ENCODE measurements at places on chromosomes 11 and 22.
A peak's percentile ranks its signal among the peaks of the same experiment; 100 is the strongest.

DNA sequence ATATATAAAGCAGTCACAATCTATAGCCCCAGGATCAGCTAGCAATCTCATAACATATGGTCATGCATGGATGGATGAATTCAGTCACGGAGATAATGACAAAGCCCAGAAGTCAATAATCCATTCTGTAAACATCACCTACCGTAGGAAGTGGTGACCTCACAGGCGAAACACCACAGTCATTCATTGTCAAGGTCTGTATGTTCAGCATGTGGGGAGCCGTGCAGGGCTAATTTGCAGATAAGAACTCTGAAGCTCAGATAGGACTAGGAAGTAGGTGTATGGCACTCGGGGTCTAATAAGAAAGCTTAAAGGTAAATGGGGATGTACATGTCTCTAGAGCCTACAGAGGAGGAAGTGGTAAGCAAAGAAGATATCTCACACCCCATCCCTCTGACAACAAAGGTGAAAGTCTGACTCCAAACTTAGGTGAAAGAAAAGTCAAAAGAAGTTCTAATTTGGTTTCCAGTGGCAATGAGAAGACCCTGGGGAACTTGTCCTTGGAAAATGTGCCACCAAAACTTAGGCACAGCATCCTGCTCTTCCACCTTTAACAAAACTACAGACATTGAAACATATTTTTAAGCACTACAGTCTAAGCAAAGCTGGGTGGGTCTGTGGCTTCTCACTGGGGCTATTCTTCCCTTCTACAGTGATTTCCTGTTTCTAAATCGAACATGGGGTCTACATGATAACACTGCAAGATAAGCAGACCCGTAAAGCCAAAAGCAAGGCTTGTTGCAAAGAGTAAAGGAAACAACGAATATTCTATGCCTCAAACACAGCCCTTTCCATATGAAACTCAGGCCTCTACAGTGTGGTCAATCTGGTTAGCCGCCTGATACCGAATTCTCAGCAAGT is 5.2 kb downstream of the CRTAM start:
- DNase-seq, result no peak

GRCh38 chr11:74687237-74688023 is 43.8 kb downstream of the CHRDL2 start:
- peak; percentile 31 for DNase-seq

- DNase-seq, result no peak
These were observed 80.8 kb upstream of the NNMT start for GRCh38 chr11:114215428-114215827.

DNA sequence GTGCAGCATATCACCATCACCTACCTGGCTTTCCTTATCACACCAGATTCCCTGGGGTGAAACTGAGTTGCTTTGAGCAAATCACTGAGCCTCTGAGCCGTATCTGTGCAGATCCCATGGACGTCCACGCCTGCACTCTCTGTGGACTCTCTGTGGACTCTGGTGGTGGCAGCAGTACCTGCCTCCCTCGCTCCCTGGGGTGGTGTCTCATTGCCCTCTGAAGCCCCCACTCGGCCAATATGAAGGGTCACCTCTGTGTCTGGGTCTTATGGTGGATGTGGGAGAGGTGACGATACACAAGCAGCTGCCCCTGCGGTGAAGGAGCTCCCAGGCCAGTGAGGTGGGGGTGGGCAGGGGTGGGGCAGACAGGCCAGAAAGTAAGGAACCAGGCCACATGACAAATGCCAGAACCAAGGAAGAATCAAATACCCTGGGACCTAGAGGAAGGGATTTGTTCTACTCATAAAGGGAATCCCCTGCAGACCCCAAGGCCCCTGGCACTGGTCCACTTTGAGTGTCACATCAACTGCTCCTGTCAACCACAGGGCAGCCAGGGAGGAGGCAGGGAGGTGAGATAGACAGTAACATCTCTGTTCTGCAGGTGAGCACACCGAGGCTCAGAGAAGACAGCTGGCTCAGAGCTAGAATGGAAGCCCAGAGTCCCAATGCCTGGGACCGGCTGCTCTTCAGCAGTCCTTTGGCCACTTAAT is 9.2 kb upstream of the CHST1 start:
- no peak for DNase-seq

- peak; percentile 62 for DNase-seq
These were observed 57.8 kb downstream of the ARHGAP20 start for GRCh38 chr11:110654456-110654855.

- DNase-seq, result no peak
These were observed 102.7 kb upstream of the OR9Q1 start for GRCh38 chr11:57920971-57921370.

- DNase-seq, result no peak
These were observed 614 bp upstream of the ASCL2 start for GRCh38 chr11:2271077-2271326.

GRCh38 chr11:36304351-36304750 is 8.3 kb downstream of the PRR5L start:
- no peak for DNase-seq

DNA sequence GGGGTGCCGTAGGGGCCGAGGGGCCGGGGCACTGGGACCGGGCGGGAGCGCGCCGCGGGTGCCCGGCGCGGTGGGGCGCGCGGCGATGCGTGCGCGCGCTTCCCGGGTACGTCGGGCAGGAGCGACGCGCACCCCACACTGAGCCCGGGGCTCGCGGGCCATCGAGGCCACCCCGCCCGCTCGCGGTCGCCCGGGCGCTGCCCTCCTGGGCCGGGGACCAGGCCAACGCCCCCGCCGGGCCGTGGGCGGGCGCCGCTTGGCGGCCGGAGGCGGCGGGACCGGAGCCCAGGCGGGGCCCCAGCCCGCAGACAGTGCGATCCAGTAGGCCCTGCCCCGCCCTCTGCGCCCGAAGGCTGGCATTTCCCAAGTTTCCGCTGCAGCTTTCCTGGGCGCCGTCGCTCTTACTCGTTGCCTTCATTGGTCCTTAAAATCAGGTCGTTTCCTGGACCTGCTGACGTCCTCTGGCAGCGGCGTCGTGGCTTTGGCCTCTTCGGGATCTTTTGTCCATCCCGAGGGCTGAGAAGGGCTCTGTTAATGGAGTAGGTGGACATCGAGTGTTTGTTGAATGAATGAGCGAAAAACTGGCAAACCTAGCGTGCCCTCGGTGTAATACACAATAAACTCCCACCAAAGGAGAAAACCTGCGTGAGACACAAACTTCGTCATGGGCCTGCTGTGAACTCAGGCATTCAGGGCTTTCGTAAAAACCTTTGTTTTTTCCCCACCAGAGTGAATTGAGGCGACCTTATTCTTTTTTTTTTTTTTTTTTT is 638 bp downstream of the PARVA start:
- peak; percentile 70 for DNase-seq

DNA sequence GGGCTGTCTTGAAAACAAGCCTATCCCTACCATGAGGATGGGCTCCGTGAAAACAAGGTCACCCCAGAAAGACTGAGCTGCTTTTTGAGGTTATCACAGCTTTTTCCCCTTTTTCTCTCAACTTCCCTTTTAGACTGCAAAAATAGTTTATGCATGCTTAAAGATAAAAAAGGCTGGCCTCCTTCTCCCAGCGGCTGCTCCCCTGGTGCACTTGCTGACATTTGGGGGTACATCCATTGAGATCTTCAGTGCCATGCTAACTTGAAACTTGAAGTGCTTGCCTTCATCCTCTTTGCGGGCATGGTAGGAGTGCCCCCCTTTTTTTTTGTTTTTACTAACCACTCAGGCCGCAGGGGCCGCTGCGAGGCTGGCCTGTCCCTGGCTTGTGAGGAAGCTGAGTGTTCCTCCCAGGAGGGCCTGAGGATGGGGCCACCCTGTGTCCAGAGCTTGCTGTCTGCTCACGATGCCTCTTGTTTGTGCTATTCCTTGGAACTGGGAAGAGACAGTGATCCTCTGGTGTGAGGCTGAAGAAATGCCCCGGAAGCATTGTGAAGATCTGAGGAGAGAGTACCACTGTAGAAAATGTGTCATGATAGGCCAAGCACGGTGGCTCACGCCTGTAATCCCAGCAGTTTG is 2.2 kb downstream of the TANGO2 start:
- DNase-seq, result no peak

DNA sequence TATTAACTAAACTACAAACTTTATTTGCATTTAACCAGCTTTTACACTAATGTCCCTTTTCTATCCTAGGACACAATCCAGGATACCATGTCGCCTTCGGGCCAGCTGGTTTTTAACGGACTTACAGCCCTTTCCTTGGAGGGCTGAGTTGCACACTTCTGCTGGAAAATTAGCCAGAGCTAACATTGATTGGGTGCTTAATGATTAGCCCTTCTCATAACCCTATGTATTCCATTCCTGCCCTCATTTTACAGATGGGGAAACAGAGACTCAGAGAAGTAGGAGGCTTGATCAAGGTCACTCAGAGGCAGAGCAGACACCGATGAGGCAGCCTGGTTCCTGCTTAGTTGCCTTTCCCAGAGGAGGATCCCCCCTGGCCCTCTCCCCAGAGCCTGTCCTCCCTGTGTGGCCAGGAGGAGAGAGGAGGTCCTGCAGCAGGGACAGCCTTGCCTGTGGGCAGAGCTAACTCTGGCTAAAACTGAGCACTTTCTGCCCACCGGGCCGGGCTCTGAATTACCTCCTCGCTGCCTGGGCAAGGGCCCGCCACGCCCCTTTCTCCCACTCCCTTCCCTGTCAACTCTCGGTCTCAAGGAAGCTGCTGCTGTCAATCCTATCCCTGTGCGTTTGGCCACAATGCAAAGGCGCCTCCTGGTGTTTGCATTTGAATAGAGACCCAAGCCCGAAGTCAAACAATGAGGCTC is 59.6 kb upstream of the PAX6 start:
- DNase-seq, result peak; percentile 45

DNA sequence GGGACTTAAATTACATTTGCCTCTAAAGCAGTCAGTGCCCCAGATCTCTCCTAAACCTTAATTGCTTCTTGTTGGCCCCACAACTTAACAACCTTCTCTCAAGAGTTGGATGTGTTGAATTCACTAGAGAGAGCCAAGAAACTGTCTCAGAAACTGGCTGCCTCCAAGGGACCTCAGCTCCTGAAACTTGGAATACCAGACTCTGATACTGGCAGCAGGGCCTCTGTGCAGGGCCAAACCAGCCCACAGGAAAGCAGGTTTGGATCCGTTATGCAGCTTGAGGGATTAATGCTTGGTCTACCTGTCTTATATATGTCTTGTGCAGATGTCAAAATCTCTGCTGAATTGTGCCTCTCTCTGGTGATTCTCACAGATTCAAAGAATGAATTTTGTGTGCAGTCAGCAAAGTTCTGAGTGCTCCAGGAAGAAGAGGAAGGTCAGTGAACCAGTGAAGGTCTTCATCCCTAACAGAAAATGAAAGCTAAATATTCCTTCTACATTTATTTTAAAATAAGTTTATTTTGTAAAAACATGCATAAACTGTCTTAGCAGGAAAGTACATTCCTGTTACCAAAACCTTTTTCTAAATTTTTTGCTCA is 70.8 kb downstream of the LIF start:
- DNase-seq, result no peak

DNA sequence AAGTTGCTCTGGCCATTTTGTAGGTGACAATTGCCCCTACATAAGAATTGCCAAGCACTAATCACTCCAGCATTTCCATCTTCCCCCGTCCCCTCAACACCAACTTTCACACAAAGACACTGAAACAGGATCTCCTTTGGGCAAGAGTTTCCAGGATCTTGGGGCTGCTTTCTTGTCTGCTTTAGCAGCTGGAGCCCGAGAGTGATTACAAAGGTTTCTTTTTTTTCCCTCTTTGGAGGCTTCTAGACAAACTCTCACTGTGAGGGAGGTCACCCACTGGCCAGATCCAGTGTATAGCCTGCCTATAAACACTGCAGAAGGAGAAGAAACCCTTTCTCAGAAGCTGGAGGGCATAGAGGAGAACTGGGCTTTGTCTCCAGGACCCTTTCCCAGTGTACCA is 92.5 kb downstream of the APIP start:
- no peak for DNase-seq

DNA sequence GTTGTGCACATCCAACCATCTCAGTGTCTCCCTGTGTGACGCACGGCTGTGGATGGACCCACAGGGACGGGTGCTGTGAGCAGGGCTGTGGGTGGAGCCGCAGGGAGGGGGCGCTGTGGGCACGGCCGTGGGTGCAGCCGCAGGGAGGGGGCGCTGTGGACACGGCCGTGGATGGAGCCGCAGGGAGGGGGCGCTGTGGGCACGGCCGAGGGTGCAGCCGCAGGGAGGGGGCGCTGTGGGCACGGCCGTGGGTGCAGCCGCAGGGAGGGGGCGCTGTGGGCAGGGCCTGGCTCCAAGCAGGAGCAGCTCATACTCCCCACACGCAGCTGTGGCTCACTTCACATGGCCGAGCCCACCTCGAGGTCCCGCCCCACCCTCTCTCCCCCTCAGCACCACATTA is 6.0 kb upstream of the MAPK11 start:
- peak; percentile 37 for DNase-seq

DNA sequence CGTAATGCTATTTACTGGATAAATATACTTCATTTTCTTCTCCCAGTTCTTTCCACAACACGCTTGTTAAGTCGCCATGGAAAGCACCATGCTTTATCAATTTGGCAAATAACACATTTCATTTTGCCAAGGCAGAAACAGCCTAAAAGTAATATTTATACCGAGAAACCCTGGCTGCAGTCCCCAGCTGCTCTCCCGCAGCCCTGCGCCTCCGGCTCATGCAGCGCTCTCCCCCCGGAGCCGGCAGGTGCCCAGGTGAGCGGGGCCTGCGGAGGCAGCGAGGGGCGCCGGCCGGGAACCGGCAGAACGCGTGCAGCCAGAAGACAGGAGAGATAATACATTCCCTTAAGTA is 681 bp upstream of the ARHGEF12 start:
- DNase-seq, result no peak

DNA sequence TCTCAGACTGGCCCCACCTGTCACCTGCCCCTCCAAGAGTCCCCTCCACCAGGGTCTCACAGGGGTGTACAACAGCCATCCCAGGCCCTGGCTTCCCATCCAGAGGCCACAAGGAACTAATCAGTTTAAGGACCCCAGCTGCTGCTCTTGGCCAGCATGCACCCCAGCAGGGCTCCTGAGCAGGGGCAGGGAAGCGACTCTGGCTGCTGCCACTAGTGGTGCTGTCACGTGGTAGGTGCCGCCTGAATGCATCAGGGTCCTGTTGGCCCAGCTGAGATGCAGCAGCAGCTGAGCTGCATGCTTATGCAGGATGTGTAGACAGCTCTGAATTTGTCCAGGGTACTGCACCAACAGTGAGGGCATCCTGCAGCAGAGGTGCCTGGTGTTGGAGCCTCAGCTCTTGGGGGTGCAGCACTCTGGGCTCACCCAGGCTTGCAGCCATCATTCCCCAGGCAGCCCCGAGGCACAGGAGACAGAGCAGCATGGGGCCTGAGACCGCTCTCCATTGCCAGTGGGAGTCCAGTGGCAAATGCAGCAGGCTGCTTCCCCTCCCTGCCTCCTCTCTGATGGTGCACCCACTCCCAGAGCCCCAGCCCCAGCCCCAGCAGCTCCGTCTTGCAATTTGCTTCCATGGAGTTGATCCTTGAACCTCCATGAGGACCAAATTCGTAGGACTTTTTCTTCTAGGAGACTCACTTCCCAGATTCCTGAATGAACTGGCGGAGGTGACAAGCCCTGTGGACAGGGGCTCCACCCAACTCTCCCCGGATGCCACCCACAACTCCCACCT is 98.7 kb downstream of the MPPED1 start:
- no peak for DNase-seq

GRCh38 chr11:35662649-35663407 is at the start of gene TRIM44:
Gene TRIM44, plus strand, starts transcription at chr11:35662775. Its CDS starts 337 bp downstream, at chr11:35663112.
- DNase-seq, result peak; percentile 88

- DNase-seq, result no peak
These were observed 8.8 kb upstream of the OR2AT4 start for GRCh38 chr11:75105462-75105925.

GRCh38 chr11:111921541-111922230 is 3.0 kb downstream of the C11orf52 start:
- no peak for DNase-seq

Measured in fibroblast of skin of abdomen (primary cell).